ENCODE measurements at places on chromosomes 13 and 19.

- no peak for DNase-seq
Measured at GRCh38 chr13:22662771-22663170, 518.0 kb upstream of the SGCG start.

- no peak for DNase-seq
Measured at GRCh38 chr13:43805071-43805468, 18.3 kb upstream of the ENOX1 start.

- no peak for DNase-seq
Measured at GRCh38 chr19:11480715-11481533, at the start of gene ELAVL3. Gene ELAVL3, minus strand, starts transcription at chr19:11481046. Its CDS starts 438 bp downstream, at chr19:11480608.

DNA sequence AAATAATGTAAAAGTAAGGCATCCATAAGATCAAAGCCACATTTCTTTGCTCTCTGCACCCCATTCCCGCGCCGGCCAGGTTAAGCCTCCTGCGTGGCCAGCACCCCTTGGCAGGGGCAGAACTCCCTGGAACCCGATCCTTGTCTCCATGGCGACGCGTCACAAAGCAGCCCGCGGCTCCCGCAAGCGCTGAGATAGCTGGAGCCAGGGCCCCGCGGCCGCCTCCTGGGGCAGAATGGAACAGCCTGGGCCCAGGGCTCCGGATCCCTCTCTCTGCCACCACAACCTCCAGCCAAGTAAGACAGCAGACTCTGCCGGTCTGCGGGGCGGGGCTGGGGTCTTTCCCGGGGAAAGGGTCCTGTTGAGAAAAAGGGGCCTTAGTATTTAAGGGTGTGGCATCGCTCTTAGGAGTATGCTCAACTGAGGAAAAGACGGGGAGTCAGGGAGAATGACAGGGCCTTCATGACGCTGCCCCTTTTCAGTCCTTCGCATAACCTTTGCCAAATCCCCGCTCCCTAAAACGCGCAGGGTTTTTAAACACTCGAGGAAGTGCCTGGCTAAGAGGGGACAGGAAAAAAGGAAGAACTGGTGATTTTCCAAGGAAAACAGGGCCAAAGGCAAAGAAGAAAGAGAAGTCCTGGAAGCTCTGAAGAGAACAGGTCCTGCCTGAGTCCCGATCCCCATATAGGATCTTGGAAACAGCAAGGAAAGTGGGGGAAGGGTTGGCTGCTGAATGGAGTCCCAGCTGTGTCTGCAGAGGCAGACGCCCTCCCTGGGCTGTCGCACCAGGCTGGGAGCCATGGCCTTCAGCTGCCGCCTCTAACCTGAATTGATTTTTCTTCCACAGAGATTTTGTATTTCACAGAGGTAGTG, at the start of gene TEX26:
Gene TEX26, plus strand, starts transcription at position 176 of the 873 bp plus-strand sequence. Its CDS starts 60 bp downstream, at position 236.
- no peak for DNase-seq
